ENCODE measurements at places on chromosomes 1 and 21. TPM values are rescaled to one million over a fixed set of nuclear protein-coding genes. Genes with fewer than 3 reads are reported as not detected.

The FMO4 gene
- 4.5 TPM for total RNA-seq

The VCAM1 gene
- 0.31 TPM for total RNA-seq

The CLDN17 gene
- not detected for total RNA-seq

The CLEC20A gene
- total RNA-seq: not detected

The PRAMEF4 gene
- not detected for total RNA-seq

Data from progenitor cell of endocrine pancreas (in vitro differentiated cells).